ENCODE measurements at places on chromosomes 5 and 9.

GRCh38 chr9:134518004-134518606 is 123.5 kb upstream of the COL5A1 start:
- no peak for DNase-seq

- DNase-seq, result no peak
Measured at GRCh38 chr5:39400713-39401578, 23.8 kb downstream of the DAB2 start.

DNA sequence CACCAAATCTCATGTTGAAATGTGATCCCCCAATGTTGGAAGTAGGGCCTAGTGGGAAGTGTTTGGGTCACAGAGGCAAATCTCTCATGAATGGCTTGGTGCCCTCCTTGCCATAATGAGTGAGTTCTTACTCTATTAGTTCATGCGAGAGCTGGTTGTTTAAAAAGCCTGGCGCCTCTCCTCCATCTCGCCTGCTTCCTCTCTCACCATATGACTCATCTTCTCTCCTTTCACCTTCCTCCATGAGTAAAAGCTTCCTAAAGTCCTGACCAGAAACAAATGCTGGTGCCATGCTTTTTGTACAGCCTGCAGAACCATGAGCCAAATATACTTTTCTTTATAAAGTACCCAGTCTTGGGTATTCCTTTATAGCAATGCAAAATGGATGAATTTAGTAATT is 20.9 kb upstream of the ARHGAP26 start:
- DNase-seq, result no peak

DNA sequence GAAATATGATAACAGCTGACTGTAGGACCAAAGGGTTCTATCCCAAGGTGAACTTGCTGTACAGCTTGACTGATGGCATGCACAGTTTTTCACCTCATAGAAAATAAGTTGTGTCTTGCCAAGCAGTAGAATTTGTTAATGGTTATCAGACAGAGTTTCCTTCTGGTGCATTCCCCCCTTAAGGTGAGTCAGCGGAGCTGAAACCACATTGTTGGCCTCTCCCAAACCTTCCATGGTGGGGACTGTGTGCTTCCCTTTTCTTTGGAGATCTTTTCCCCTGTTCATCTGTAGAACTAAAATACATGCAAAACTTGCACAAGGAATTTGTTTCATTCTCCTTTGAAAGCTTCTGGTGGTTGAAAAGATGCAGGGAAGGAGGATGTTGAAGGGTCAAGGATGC is 179.8 kb downstream of the FGF1 start:
- DNase-seq, result no peak

DNA sequence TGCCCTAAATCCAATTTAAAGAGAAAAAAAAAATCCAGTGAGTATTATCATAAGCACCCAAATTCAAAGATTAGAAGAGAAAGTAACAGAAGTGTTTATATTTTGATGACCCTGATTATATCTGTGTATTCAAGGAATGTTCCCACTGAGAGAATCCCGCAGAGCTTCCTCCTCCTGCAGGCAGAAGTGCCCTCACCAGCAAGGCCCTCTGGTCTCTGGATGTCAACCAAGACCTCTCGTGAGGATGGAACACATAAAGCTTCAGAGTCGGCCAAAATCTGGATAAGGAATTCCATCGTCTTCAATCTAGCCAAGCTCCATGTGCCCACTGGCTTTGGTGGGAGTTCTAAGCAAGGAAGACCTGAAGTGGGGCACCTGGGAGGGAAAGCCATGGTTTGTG is 18.1 kb downstream of the PTCH1 start:
- DNase-seq, result no peak

DNA sequence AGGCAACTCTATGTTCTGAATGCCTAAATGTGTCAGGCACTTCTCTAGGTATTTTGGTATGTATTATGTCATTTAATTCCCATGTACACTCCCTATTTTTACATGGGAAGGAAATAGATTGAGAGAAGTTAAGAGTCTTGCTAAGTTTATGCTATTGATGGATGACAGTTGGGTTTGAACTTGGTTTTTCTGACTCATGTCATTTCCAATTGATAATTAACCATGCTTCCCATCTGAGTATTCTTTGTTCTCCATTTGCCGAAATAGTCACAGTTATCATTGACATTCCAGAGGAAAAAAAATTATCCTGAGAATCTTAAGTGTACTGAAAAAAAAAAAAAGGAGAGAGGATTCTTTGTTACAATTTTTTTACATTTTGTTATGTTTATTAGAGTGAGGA is 23.1 kb upstream of the DMRTA1 start:
- DNase-seq, result no peak

DNA sequence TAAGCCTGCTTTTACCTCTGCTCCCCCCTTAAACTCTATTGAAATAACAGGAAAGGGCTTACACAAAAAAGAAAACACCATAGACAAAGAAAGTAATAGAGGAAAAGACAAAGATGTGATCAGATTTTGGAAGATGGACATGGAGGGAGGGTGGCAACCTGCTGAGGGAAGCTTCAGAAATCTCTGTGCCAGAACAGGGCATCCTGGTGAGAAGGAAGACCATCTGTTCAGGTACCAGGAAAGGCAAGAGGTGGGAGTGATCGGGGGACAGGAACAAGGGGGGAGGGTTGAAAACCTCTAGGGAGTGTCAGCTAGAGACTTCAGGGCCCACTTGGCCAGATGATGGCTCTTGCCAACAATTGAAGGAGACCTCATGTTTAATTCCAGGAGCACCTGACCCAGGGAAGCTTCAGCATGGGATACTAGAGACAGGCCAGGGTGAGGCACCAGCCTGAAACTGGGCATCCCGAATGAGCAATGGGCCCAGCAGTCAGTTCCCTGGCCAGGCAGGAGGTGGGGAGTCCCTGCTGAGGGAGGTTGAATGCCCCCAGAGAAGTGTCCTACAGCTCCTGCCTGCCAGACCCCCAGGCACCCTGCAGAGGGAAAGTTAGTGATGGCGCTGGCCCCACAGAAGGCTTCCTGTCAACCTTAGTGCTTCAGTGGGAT is 8.2 kb downstream of the SQSTM1 start:
- DNase-seq, result no peak

- no peak for DNase-seq
Measured at GRCh38 chr9:37995348-37995737, 73.7 kb downstream of the SHB start.

GRCh38 chr5:2014058-2014610 is 131.4 kb upstream of the IRX4 start:
- no peak for DNase-seq

DNA sequence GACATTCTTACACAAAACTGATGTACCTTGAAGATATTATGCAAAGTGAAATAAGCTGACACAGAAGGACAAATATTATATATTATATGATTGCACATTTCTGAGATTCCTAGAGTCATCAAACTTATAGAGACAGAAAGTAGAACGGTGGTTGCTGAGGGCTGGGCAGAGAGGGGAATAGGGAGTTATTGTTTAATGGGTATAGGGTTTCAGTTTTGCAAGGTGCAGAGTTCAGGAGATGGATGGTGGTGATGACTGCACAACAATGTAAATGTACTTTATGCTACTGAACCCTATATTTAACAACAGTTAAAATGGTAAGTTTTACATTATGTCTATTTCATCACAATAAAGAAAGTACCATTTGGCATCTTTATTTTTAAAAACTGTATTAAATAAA is 315.8 kb upstream of the POU5F2 start:
- DNase-seq, result no peak

DNA sequence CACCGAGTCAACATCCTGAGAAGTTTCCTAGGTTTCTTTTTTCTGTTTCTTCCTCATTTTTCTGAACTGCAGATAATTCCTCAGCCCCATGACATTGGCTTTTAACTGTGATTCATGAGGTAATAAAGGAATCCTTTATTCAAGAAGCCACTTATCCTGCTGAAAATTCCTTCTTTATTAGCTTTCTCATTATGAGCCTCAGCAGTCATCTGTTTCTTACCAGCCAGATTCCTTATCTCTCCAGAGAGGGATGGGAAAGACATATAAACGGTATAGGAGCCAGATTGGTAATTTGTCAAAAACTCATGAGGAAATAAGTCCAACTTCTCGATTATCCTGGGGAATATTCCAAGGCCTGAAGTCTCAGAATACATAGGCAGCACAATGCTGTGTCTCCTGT is 465.4 kb downstream of the ICE1 start:
- no peak for DNase-seq

DNA sequence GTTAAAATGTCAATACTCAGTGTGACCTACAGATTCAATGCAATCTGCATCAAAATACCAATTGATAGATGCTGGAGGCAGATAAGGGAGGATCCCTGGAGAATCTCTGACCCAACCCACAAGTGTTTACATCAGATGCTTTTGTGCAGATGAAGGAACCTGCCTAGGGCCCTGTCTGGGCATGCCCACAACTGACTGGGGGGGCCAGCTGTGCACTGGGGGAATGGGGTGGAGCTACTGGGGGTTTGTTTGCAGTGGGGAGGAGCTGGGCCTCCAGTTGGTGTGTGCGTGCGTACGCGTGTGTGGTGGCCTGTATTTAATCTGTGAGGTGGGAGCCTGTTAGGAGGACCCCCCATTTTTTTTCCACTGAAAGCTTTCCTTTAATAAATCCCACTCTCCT is 244.9 kb downstream of the TRIM36 start:
- DNase-seq, result no peak

DNA sequence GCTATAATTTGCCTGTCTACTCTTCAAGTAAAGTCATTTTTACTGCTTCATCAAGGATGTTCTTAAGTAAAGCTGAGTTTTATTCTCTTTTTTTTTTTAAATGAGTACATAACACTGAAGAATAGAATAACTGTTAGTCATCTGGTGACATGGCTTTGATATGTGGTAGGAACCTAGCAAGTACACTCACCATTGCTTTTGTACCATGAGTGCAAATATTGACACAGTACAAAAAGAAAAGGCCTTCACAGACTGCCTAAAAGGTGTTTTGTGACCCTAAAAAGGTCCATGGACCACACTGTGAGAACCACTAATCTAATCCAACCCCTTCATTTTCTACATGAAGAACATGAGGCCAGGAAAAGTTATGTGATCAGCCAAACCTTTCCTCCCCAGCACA is 55.0 kb downstream of the ECPAS start:
- DNase-seq, result no peak

DNA sequence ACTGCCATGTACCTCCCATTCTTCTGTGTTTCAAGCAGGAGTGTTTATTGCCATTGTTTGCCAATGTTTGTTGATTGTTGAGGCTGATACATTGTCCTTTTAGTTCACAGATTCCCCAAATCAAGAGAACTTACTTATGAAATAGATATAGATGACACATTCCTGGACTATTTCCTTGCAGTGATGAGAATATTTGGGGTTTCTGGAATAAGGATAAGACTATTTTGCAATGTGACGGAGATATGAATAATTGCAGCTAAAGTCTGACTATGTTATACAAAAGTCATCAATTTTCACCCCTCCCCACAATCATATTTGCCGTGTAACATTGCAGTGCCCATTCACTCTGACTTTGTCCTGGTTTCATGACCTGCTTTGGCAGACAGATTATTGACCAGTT is 460.8 kb downstream of the CDH10 start:
- DNase-seq, result no peak

DNA sequence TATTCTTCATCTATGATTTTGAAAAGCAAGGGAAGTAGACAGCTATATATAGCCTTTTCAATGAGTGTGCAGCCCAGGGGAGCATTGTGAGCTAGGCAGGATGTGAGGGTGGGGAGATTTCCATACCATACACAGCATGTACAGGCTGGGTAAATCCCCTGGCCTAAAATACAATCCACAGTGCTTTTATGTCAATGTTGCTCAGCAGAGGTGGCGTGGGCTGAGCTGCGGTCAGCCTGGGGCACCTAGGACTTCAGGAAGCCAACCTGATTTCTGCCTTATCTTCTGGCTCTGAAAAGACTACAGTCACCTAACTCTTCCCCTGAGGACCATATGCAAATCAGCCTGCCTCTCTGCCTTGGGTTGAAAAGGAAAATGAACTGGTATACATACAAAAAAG is 6.3 kb upstream of the GARIN3 start:
- DNase-seq, result no peak

- no peak for DNase-seq
Measured at GRCh38 chr5:141683596-141684141, 1.6 kb upstream of the ARAP3 start.

- DNase-seq, result no peak
Measured at GRCh38 chr9:136979769-136980587, 2.7 kb downstream of the PTGDS start.

- no peak for DNase-seq
Measured at GRCh38 chr5:156561651-156562050, 234.7 kb downstream of the SGCD start.

GRCh38 chr9:16811987-16812685 is 58.3 kb downstream of the BNC2 start:
- no peak for DNase-seq

- no peak for DNase-seq
Measured at GRCh38 chr5:1155191-1156032, 43.5 kb upstream of the SLC12A7 start.

- DNase-seq, result no peak
Measured at GRCh38 chr5:180830253-180831138, 27.9 kb upstream of the MGAT1 start.

DNA sequence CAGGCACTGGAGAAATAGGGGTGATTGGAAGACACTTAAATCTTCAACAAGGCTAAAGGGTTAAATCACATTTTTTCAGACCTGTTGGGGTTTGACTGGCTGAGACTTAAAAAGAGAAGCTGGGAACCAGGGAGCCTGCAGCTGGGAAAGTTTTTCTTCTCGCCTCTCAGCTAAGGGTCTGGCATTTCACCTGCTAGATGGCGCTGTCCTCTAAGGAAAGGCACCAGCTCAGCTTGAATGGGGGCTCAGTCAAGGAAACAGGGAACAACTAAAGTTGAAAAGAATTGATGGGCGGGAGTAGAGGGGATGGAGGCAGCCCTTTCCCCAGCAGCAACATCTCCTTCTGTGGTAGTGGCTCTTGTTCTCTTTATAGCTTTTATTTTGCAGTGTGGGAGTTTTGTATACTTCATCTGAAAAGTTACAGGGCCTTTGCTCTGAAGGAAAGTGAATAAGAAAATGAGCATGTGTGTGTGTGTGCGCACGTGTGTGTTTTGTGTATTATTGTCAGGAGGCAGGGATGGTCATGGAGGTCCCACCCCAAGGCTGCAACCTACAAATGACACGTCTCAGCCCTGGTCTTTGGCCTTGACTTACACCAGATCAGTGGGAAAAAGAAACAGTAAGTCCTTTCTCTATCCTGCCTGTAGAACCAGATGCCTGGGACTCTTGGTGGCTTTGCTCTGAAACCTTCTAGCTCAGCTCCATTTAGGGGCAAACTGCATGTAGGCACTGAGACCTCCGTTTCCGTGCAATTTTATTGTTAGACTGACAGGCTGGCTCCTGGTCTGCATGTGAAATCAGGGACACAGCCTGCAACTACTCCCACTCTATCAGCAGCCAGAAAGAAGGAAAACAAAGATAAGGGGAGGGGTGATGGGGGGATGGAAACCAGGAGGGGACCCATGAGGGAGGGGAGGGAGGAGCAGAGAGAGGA is 316.2 kb upstream of the CLINT1 start:
- peak; percentile 77 for DNase-seq

DNA sequence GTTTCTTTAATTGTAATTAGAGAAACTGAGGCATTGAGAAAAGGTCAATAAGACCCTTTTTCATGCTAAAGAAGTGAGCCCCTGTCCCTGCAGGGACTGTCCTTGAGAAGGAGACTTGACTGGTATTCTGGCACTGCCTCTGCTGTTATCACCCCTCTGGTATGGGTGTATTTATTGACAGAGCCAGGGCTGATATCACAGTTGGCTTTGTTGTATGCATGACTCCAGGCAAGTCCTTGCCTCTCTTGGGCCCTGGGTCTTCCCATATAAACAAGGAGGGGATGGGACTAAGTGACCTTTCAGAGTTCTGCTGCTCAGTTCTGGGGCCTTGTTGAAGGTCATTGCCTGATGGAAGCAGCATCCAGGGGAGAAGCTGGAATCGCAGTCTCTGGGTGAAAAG is 71.8 kb upstream of the PPARGC1B start:
- no peak for DNase-seq

Data from HEK293T (cell line).